Hair follicle dermal papilla cell (primary cell): ENCODE measurements at places on chromosomes 16 and 17. TPM values are rescaled to one million over a fixed set of nuclear protein-coding genes. Genes with fewer than 3 reads are reported as not detected.

Gene SLFN12
- total RNA-seq, result 24.5 and 25.0 TPM in 2 replicates

Gene PLXDC1
- total RNA-seq, result 15.2 and 33.3 TPM in 2 replicates

Gene SERPINF2
- total RNA-seq, result under 0.01 TPM in 1 of 2 replicates, not detected in the other

Gene MMP28
- 0.16 and 1.2 TPM in 2 replicates for total RNA-seq

Gene MT1M
- 0.81 and 1.6 TPM in 2 replicates for total RNA-seq

Gene OR2C1
- 0.16 and 0.24 TPM in 2 replicates for total RNA-seq

Gene KRTAP9-8
- not detected in 2 replicates for total RNA-seq

Gene NPTX1
- total RNA-seq, result 1.1 and 3.4 TPM in 2 replicates

Gene FAM171A2
- total RNA-seq, result 3.6 and 4.4 TPM in 2 replicates

Gene CRLF3
- 20.2 and 22.1 TPM in 2 replicates for total RNA-seq

Gene EVPL
- total RNA-seq, result under 0.01 TPM in 1 of 2 replicates, not detected in the other

Gene OR3A3
- total RNA-seq, result not detected in 2 replicates

Gene IKZF3
- total RNA-seq, result not detected in 2 replicates

Gene NETO2
- 27.9 and 43.0 TPM in 2 replicates for total RNA-seq

Gene KRT23
- total RNA-seq, result 0.16 and 0.85 TPM in 2 replicates

Gene TP53TG3F
- total RNA-seq, result 0.24 TPM in 1 of 2 replicates, not detected in the other

Gene BMERB1
- total RNA-seq, result 108 and 128 TPM in 2 replicates

Gene NUPR1
- total RNA-seq, result 25.2 and 49.5 TPM in 2 replicates

Gene XAF1
- 51.5 and 90.9 TPM in 2 replicates for total RNA-seq

Gene NPIPA8
- not detected in 2 replicates for total RNA-seq

Gene ADAM11
- total RNA-seq, result 0.61 and 1.3 TPM in 2 replicates

Gene OMG
- 0.49 TPM in 1 of 2 replicates, not detected in the other for total RNA-seq

Gene KRTAP2-1
- total RNA-seq, result not detected in 2 replicates

Gene SLC12A3
- total RNA-seq, result not detected in 2 replicates

Gene SMIM36
- total RNA-seq, result not detected in 2 replicates

Gene HAP1
- total RNA-seq, result under 0.01 TPM in 1 of 2 replicates, not detected in the other

Gene TCAP
- 0.36 and 0.49 TPM in 2 replicates for total RNA-seq

Gene CEP295NL
- 6.2 and 6.6 TPM in 2 replicates for total RNA-seq

Gene CKLF
- 25.4 and 25.8 TPM in 2 replicates for total RNA-seq

Gene TMEM92
- total RNA-seq, result not detected in 2 replicates

Gene WSCD1
- under 0.01 TPM in 1 of 2 replicates, not detected in the other for total RNA-seq

Gene WNT9B
- not detected in 2 replicates for total RNA-seq

Gene RARA
- total RNA-seq, result 25.0 and 27.6 TPM in 2 replicates

Gene TMEM186
- 2.3 and 3.3 TPM in 2 replicates for total RNA-seq

Gene SLFN12L
- total RNA-seq, result not detected in 2 replicates

Gene KAT2A
- total RNA-seq, result 8.5 and 9.2 TPM in 2 replicates

Gene PYDC1
- not detected in 2 replicates for total RNA-seq

Gene TLCD3B
- total RNA-seq, result 0.12 TPM in 1 of 2 replicates, not detected in the other

Gene TEFM
- 11.4 and 15.4 TPM in 2 replicates for total RNA-seq

Gene PRSS33
- total RNA-seq, result not detected in 2 replicates

Gene DNAH9
- total RNA-seq, result not detected in 2 replicates

Gene CCL16
- total RNA-seq, result not detected in 2 replicates

Gene ETV4
- 0.73 and 1.1 TPM in 2 replicates for total RNA-seq

Gene BTBD17
- total RNA-seq, result not detected in 2 replicates

Gene GJD3
- 7.6 and 7.8 TPM in 2 replicates for total RNA-seq
